ENCODE measurements at places on chromosomes 1 and 21. TPM values are rescaled to one million over a fixed set of nuclear protein-coding genes. Genes with fewer than 3 reads are reported as not detected.
A peak's percentile ranks its signal among the peaks of the same experiment; 100 is the strongest.

GRCh38 chr1:40634901-40635655 is 30.4 kb downstream of the RIMS3 start:
- DNase-seq, result no peak

GRCh38 chr1:164659621-164660411 is 100.8 kb downstream of the PBX1 start:
- peak; percentile 55 for DNase-seq

GRCh38 chr1:200518524-200518923 is 102.0 kb downstream of the KIF14 start:
- DNase-seq, result no peak

- DNase-seq, result no peak
Observed at GRCh38 chr21:25428537-25428936, 178.7 kb downstream of the MRPL39 start.

- DNase-seq, result no peak
Observed at GRCh38 chr1:10958614-10959013, 53.8 kb upstream of the TARDBP start.

DNA sequence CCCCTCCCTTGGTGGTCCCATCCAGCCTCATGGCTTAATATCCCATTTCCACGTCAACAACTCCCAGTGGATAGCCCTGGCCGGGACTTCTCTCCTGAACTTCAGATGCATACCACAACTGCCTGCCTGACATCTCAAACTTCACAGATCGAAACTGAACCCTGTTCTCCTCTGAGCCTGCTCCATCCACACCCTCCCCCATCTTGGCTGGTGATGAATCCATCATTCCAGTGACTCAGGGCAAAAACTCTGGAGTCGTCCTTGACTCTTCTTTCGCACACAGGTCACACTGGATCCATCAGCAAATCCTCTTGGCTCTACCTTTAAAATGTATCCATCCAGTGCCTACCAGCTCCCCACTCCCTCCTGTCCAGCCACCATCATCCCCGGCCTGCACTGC is 3.9 kb downstream of the TAS1R2 start:
- DNase-seq, result no peak

DNA sequence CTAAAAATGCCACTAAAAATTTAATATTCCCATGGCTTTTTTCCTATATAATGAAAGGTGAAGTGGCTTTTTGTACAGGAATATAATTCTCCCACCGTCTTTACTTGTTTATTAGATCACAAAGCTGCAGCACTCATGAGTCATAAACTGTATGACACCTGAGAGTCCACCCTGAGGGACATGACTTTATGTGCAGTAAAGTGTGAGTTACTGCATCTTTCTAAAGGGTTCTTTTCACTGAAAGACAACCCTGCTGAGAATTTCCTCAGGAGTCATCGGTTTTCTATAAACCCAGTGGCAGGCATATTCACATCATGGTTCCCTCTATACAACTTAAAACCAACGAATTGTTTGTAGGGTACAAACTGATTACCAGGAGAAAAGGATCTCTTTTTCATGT is 77.4 kb downstream of the APP start:
- no peak for DNase-seq

DNA sequence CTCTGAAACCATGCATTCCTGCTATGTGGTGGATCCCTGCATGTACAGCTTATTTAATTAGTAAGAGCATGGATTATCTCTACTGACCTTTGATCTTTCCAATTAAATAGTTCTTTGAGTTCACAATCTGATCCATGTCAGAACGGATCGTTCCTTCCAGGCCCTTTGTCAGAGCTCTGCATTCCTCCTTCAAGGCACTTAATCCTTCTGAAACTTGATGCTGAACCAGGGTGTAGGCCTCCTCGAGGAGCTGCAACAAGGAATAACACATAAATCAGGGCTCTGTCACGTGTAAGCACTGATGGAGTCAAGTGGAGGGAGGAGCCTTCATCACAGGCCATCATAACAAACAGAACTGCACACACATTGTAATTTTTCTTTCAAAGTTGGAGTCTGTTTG is 68.4 kb upstream of the EDEM3 start:
- no peak for DNase-seq

DNA sequence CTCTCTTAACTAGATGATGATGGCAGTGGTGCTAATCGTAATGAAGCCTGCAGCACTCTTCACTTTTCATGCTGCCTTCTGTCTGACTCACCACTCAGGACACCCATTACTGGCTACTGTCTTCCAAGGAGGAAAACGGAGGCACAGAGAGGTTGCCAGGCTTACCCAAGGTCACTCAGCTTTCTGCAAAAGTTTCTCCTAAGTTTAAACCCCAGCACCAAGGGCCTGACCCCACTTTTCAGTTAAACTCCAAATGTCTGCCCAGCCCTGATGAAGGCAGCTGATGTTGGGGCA is 78.1 kb upstream of the RUNX3 start:
- DNase-seq, result no peak

GRCh38 chr1:115091572-115091971 is 2.3 kb upstream of the TSPAN2 start:
- DNase-seq, result no peak

- DNase-seq, result no peak
Observed at GRCh38 chr1:101483982-101484688, 247.3 kb downstream of the S1PR1 start.

GRCh38 chr1:55051621-55052020 is 12.3 kb downstream of the PCSK9 start:
- DNase-seq, result no peak

DNA sequence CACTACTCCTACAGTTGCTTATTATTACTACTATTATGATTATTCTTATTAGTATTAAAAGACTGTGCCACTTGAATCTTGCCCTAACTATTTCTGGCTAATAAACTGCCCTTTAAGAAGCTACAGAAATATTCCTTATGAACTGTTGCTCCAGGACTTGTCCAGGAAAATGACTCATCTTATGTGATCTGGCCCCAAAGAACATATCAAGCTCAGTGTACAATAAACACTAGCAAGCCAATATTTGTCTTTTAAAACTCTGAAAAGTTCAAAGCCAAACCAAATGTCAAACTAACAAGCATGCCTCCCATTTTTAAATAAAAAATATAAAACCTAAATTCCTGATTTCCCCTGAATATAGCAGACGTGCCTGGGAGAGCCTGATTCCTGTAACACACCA is 88.7 kb upstream of the SIM2 start:
- DNase-seq, result no peak

DNA sequence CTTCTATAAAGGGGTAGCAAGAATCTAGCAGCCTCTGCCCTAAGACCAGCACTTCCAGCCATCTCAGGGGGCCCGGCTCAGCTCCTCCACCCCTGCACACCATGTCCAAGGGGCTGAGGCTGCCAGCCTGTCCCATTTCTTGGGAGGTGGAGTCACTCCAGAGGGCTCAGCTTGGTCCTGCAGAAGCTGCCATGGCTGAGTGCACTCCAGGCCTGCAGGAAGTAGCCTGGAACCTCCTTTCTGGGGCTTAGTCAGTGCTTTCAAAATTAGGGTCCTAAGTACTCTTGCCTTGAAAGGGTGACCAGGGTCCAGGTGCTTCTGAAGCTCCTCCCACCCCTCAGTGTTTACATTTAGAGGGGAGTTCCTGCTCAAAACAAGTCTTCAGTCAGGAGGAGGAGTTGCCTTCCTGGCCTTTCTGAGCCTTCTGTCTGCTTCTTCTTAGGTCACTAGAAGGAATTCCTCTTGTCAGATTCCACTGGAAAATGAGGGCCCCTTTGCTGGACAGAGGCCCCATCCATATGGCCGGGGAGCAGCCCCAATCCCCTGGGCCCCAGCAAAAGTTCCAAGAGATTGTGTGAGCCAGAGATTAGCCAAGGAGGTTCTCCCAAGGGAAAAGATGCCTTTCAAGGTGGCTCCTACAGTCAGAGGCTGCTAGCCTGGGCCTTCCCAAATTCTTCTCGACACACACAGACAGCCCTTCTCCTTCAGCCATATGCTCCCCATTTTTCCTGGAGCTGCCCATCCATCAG is 128.1 kb upstream of the VAMP3 start:
- no peak for DNase-seq

- DNase-seq, result no peak
Observed at GRCh38 chr1:7334475-7335035, 436.5 kb upstream of the VAMP3 start.

DNA sequence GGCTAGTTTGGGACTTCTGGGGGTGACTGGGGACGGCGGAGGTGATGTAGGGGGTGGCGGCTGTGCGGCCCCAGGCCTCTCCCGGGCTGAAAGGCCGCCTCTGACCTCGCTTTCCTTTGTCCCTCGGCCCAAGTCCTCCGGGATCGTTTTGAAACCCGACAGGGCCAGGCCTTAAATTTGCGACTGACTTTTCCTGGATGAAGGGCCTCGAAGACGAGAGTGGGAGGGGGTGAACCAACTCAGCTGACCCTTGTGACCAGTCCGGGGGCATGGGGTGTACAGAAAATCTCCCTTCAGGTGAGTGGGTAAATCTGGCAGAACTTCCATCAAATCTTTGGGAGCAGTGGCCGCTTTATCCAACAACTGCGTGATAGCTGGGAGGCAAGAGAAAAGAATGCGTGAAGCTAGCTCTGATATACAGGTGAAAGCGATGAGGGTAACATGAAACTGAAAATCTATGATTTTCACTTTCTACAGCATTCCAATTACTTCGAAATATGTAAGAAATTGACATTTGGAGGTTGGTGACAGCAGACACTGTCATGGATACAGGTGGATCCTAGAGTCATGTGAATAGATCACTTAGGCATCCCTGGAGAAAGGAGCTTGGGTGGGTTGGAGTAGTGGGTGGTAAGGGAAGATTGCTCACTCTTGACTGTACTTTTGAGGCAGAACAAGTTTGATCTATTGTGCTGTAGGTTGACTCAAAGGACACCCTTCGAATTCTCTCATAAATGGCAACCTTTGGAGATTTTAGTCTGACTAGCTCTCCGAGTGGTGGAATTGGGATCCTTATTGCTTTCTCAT is 885 bp downstream of the AHCYL1 start:
- no peak for DNase-seq

DNA sequence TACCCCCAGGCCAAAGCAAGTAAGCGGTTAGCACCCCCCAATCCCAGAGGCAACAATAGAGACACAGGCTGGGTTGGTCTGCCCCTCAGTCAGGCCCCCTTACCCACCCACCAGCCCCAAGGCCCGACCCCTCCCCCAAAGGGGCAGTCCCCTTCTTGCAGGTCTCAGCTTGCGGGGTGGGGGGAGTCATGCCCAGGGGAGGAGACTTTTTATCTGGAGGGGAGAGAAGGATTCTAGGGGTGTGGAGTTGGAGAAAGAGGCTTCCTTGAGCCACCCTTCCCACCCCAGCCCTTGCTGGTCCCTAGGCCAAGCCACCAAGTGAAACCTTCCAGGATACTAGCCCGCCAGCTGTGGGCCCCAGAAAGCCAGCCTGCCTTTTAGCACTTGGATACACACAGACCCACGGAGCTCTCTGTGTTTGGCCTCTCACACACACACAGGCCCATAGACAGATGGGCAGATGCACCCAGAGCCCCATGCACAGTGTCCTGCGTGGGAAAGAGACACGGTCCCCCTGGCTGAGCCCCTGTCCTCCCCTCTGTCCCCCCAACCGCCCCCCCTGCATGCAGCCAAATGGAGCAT is 7.1 kb downstream of the TMEM54 start:
- DNase-seq, result no peak

GRCh38 chr1:246164764-246165163 is 342.3 kb downstream of the SMYD3 start:
- no peak for DNase-seq

DNA sequence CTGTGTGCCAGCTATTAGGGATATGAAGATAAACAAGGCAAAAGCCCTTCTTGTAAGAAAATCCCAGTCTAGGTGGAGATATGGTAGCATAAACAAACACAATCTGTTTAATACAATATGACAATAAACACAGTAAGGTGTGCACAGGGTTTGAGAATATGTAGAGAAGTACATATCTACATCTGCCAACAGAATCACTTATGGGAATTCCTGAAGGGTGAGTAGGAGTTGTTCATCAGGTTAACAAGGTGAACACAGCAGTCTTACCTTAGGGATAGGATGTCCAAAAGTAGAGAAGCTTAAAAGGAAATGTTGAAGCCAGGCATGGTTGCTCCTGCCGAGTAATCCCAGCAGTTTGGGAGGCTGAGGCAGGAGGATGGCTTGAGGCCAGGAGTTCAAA is 57.7 kb upstream of the LRRC7 start:
- DNase-seq, result no peak

DNA sequence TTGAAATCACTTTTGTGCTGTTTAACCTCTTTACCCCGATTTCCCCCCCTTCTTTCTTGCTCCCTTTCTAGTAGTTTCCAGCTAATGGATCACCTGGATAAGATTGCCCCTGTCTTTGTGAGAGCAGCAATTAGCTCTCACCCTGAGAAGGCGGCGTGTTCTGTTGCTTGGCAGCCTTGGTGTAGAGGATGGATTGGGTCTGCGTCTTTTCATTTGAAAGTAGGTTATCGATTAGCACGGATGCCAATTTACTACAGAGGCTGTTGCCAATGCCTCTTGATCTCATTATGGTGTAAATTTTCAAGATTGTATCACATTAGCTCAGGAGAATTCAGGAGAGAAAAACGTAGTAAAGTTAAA is 26.4 kb downstream of the KIF26B start:
- DNase-seq, result no peak

- no peak for DNase-seq
Observed at GRCh38 chr1:16095447-16095846, 22.0 kb upstream of the FAM131C start.

GRCh38 chr1:108082738-108083562 is 117.2 kb downstream of the SLC25A24 start:
- no peak for DNase-seq

DNA sequence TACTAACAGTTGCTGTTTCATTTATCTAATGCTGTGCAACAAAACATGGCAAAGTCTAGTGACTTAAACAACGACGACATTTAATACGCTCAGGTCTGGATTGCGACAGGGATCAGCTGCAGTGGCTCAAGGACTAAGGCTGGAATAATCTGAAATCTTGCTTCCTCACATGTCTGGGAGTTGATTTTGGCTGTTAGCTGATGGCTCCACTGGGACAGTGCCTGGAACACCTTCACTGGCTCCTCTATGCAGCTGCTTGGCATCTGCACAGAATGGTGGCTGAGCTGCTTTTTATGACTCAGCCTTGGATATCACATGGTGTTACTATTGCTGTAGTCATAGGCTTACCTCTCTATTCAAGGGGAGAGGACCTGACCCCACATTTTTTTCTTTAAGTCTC is 24.0 kb upstream of the BTG3 start:
- no peak for DNase-seq

GRCh38 chr1:56194701-56195300 is 384.6 kb downstream of the PLPP3 start:
- no peak for DNase-seq

Gene FAM131C
- total RNA-seq, result not detected

Gene C1orf141
- total RNA-seq, result 2.2 TPM

Gene TSEN15
- 28.6 TPM for total RNA-seq

Gene SELENBP1
- 413 TPM for total RNA-seq

Gene C1orf56
- 4.8 TPM for total RNA-seq

Gene TCHHL1
- not detected for total RNA-seq

Gene LAD1
- total RNA-seq, result 35.3 TPM

Gene TMEM52
- total RNA-seq, result 1.4 TPM

Gene OR10Z1
- total RNA-seq, result not detected

Gene NTNG1
- total RNA-seq, result 9.6 TPM

Gene NUDT4B
- total RNA-seq, result not detected

Gene MYBPHL
- total RNA-seq, result 2.8 TPM

Gene IL19
- not detected for total RNA-seq

Gene E2F2
- total RNA-seq, result 1.1 TPM

Gene ECM1
- total RNA-seq, result 16.9 TPM

Gene FLG
- total RNA-seq, result not detected

Gene KCNE2
- not detected for total RNA-seq

Gene TLCD4
- total RNA-seq, result 11.3 TPM

Measured in lower lobe of right lung (tissue), 2 donors.